Activated CD4-positive, CD25-positive, alpha-beta regulatory T cell (primary cell): ENCODE measurements at places on chromosomes 4 and X.

GRCh38 chr4:101145021-101145420, 202.3 kb downstream of the PPP3CA start:
- no peak for DNase-seq

- DNase-seq = no peak
Measured at GRCh38 chr4:105140684-105141490, 5.8 kb upstream of the TET2 start.

DNA sequence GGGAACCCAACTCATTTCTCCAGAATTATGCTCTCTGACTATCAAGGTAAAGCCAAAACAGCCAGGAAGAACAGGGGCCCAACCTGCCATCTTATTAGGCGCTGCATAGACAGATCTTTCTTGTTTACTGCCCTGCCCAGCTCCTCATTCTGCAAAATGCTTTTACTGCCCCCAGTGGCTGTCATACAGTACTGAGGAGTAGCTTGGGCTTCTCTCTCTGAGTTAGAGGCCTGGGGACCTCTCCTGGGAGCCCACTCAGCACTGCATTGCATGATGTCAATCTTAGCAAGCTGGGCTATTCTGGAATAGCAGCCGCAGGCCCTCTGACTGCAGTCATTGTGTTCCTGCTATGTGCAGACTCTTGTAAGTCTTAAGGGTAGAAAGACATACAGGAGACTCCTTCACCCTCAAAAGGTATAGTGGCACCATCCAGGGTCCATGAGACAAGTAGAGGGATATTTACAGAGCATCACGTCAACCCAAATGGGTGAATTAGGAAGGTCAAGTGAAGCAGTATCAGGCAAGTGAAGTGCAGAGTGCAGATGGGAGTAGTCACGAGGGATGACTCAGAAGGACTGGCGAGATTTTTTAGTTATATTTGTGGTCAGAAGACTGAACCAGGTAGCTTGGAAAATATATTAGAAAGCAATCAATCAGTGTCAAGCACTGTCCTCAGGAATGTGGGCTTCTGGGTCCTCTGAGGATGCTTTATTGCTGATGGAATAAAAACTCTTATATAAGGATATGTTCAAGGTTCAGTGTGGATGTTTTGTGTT, 294.1 kb upstream of the SFRP2 start:
- DNase-seq = no peak

DNA sequence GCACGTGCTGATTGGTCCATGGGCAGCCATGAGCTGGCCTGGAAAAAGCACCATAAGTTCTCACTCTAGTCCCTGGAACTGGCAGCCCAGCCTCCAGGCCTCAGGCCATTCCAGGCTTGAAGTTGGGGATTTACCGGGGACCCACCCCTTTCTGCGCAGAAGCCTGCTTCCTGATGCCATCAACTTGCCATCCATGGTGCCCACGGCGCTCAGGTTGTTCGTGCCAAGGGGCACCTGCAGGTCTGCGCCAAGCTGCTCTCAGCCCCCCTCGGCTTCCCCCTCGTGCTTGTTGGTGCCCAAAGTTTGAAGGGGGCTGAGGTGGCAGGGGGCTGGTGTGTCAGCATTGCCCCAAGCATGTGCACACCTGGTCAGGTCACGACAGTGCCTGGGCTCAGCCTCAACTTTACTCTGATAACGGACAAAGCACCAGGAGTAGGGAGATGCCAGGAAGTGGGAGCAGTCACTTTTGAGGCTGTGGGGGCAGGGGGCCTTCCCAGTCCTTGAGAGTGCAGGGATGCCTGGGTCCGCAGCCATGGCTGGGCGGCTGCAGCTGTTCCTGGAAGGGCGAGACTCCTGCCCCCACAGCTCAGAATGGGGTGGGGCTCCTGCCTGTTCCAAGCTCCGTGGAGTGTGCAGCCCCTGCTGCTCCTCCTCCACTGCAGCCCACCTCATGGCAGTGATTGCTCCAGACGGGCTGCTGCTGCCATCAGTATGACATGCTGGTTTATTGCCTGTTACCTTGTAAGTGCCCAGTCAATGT, 24.9 kb downstream of the DCUN1D4 start:
- DNase-seq = no peak

DNA sequence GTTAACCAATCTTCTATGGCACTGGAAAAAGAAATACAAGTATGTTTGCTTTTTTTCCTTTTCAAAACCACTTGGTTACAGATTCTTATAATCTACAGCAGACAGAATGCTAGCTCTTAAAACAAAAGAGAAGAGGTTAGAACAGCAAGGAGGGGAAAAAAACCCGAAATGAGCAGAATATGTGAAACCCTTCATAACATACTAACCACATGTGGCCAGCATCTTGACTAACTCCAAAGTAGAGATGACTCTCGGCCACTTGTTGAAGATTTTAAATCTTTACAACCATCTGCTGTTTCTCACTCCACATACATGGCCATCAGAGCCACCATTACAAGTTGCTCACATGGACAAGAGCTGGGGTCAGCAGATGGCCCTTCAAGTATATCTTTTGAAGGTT, 100.3 kb downstream of the PAPSS1 start:
- DNase-seq = no peak

DNA sequence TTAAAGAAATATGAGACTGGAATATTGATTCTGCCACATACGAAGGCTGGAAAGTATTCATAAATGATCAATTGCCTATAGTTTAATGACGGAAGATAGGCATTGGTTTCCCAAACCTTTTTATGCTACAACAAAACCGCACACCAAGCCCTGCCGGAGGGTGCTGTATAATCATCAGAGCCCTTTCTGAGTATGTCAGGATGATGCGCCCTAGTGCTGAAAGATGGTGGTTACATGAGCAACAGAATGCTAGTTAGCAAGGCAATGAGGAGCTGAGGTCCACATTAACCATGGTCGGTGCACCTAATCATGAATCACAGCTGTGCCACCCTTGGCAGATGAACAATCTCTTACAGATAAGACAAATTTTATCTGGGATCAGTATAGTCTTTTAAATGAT, 491.1 kb downstream of the PACRGL start:
- DNase-seq = no peak

GRCh38 chr4:150315691-150316090, 237.4 kb downstream of the DCLK2 start:
- no peak for DNase-seq

- no peak for DNase-seq
Measured at GRCh38 chr4:115470763-115471162, 357.3 kb upstream of the NDST4 start.

GRCh38 chr4:122749704-122750454, 17.4 kb downstream of the BBS12 start:
- DNase-seq = no peak

GRCh38 chr4:159697322-159698283, 594.7 kb downstream of the RAPGEF2 start:
- DNase-seq = no peak

DNA sequence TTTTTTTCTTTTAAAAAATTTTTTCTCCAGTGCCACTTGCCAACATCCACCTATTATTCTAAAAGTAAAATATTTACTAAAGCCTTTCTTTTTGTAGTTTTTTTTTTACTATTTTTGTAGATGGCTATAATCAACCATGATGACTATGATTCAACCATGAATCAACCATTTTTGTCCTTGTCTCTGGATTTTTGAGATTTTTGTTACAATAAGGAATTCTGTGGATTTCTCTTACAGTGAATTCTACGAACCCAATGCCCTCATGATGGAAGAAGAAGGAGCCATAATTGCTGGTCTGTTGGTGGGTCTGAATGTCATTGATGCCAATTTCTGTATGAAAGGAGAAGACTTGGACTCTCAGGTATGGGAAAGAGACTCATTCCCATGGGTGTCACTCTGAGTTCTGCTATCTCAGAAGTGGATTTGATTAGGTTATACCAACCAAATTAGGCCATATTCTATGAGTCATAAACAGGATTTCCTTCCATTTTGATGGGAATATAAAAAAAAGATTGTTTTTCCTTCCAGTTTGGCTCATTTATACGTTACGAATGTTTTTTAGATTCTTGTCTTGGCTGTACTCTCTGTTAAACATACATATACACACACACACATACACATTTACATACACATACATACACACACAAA, 46.7 kb downstream of the RUFY3 start:
- DNase-seq = no peak

GRCh38 chrX:9875801-9876200, 89.6 kb downstream of the SHROOM2 start:
- DNase-seq = no peak

GRCh38 chr4:136012220-136012619, 1520.1 kb downstream of the PCDH18 start:
- DNase-seq = no peak

DNA sequence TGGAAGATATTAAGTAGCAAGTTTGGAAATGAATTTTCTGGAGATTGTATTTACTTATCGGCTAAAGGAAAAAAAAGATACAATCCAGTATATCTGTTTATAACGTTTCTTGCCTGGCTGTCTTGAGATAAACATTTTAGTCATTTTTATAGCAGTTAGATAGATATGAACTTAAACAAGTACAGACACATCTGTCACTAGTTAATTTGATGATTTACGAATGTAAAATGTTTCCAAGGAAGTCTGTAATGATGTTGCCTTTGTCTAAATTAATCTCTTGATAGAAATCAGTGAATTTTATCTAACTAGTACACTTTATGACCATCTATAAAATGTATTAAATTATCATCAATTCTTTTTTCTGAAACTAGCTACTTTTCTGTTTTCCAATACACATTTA, 5.7 kb downstream of the BMPR1B start:
- no peak for DNase-seq

DNA sequence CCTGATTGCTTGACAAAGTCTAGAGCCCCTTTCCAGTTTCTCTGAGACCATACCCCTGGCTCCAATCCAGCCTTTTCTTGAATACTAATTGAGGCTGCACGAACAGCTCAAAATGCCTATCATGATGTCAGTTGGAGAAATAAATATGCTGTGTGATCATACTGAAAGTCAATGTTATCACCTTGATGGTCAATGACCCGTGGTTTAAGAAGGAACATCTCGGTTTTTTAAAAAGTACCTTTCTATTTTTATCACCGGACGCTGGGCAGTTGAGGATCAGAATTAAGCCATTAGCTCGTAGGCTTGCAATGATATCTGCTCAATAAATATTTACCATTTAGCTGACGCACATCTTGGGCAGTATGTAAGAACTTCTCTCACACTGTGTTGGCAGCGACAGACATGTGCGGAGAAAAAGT, 852 bp upstream of the WDR44 start:
- no peak for DNase-seq

DNA sequence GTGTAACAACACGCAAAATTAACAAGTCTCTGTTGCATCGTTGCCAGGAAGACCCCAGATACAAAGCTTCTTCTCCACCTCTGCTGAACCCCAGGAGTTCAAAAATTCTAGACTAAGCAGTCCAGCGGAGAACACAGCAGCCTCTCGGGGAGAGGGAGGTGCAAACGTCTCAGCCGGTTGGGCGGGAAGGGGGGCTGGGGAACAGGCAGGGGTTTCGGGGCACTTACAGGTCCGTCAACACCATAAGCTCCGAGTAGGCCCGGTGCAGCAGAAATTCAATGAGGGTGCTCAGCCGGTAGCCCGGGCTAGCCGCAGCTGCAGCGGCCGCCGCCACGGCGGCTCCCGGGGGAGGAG, 394 bp downstream of the MED14 start:
- no peak for DNase-seq

GRCh38 chrX:30712214-30712613, 59.0 kb downstream of the GK start:
- no peak for DNase-seq

- DNase-seq = no peak
Measured at GRCh38 chrX:112901869-112902725, 61.5 kb upstream of the AMOT start.

- DNase-seq = no peak
Measured at GRCh38 chr4:61298178-61298740, 98.1 kb downstream of the ADGRL3 start.

DNA sequence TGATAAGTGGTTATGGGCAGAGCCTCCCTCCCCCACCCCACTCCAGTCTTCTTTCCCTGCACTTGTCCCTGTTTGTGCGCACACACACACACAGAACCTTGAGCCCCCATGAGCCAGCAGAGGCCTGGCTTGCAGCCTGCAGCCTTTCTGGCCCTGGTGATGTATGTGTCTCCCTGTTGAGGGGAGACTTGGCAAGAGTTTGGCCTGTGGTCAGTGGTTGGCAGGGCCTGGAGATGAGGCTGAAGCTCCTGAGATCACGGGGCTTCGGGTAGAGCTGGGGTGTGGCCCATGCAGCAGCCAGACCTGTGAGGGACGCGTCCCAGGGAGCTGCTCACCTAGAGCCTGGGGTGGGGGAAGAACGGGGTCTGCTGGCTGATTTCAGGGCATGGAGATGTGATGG, 2.3 kb downstream of the GPR173 start:
- no peak for DNase-seq

DNA sequence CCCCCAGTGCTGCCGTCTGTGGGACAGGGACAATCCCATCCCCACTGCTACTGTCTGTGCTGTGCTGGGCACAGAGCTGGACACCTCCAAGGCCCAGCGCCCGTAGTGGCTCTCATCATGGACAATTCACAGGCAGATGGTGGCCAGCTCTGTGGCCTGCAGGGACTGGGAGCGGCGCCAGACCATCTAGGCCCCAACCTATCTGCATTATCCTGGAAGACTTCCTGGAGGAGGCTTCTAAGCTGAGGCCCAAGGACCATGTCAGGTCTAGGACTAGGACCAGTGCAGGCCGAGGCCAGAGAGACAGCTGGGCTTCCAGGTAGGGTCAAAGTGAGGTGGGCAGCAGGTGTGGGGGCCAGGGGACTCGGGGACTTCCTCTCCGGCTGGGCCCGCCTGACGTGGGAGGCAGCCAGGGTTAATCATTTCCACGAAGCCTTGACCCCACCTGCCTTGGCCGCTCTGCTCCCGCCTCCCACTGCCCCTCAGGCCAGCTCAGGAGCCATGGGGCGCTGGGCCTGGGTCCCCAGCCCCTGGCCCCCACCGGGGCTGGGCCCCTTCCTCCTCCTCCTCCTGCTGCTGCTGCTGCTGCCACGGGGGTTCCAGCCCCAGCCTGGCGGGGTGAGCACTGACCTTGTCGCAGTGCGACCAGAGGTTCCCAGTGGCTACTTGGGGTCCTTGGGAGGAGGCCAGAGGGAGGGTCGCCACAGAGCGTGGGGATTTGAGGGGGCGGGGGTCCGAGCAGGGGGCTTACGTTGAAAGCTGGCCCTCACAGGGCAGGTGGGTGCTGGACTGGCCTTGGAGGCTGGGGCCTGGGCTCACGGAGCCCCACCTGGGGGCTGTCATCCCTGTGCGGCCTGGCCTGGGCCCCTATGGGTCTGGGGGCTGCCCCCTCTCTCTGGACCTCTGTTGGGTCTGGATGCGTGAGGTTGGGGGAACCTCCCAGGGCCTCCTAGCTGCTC, at the start of gene HGFAC:
Gene HGFAC (plus strand): TSS at position 468 of the 959 bp plus-strand sequence. CDS start 34 bp downstream, at position 502.
- DNase-seq = no peak

DNA sequence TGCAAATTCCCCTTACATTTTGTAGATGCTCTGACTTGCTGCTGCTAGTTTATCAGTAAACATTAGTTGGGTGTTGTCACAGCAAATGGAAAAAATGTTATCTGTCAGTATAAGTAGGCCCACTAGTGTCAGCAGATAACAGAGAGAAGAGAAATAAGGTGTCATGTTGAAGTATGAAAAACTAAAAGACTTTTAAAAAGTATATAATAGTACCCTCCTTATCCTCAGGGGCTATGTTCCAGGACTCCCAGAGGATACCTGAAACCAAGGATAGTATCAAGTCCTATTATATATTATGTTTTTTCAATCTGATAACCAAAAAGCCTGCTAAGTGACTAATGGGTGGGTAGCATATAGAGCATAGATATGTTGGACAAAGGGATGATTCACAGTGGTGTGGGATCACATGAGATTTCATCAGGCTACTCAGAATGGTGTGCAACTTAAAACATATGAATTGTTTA, 11.6 kb upstream of the BMP2K start:
- no peak for DNase-seq

GRCh38 chr4:134879019-134879418, 677.4 kb upstream of the PABPC4L start:
- no peak for DNase-seq
